Lower lobe of right lung (tissue), 2 donors: ENCODE measurements at places on chromosomes 7 and 10. TPM values are rescaled to one million over a fixed set of nuclear protein-coding genes. Genes with fewer than 3 reads are reported as not detected.

- DNase-seq, result no peak
These were observed 387.2 kb downstream of the CNTNAP2 start for GRCh38 chr7:146503844-146504243.

Gene VAX1
- not detected for total RNA-seq

Gene WIPF3
- total RNA-seq, result 0.95 TPM

Gene LIPK
- total RNA-seq, result not detected

DNA sequence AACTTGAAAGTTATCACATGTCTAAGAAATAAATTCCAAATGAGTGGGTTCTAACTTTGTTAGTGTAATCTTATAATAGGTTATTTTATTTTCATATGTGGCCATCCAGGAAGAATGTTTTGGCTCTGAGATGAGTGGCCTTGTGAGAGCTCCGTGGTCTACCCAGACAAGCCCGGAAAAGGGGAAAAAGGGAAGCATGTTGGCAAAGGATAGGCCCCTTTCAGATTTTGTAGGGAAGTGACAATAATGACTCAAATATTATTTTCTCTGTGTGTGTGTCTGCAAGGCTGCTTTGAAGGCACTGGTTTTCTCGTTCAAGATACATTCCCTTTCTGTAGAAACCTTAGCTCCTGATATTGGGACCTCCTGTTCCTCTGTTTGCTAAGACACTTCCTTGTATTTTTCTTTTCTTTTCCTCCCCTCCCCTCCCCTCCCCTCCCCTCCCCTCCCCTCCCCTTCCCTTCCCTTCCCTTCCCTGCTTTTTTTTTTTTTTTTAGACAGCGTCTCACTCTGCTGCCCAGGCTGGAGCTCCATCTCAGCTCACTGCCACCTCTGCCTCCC is 240.8 kb downstream of the LRMDA start:
- DNase-seq, result no peak

DNA sequence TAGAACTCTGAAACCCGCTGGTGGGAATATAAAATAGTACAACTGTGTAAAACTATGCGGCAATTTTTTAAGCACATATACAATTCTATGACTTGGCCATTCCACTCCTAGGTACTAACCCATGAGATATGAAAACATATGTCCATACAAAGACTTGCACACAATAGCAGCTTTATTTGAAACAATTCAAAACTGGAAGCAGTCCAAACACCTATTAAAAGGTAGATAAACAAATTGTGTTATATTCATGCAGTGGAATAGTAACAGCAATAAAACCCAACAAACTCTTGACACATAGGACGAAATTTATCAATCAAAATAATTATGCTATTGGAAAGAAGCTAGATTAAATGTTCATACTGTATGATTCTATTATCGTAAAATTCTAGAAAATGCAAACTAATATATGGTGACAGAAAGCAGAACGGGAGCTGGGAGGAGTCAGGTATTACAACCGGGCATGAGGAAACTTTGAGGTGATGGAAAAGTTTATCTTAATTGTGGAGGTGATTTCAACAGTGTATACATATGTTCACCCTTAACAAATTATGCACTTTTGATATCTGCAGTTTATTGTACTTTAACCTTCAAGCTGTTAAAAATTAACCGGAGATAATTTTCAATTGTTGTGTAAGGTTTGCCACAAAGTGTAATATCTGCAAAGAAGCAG is 803 bp upstream of the STK31 start:
- no peak for DNase-seq

Gene PNLIPRP3
- total RNA-seq, result not detected

DNA sequence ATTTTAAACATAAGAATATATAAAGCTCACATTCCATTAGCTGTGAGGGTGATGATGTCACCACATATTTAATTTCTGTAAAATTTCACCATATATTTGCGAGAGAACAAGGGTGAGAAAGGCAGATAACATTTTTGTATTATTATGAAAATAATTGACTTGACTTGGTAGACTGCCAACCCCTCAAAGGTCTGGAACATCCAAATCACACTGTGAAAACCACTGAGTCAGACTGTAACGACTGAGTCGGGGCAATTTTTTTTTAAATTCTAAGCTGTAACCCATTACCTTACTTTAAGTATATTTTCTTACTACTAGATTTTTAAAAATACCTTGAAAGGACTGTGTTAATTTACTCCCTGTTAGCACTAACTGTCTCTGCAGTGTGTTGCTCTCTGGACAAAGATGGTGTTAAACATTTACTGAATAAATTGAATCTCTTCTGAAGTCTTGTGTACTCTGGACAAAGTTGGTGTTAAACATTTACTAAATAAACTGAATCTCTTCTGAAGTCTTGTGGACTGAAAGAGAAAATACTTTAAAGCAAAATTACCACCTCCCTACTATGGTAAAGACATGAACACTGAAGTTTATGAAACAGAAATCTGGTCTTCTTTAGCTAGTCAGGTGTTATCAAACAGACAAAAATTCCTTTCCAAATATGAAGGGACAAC is 14.1 kb downstream of the PDZD8 start:
- no peak for DNase-seq

DNA sequence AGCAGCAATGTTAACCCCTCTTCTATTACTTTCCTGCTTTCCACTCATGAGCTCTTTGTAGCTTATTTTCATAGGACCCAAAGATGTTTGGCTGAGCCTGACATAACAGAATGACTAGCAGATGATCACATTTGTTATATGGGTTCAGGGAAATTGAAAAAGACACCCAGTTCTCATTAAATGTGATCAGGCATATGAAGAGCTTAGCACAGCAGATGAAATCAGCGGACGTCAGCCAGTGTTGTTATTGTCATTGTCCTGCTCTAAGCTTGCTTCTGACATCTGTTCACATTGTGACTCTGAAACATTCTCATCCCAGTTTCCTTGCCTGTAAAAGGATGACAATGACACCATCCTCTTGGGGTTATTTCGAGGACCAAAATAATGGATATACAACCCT is 43.5 kb downstream of the FAM241B start:
- DNase-seq, result no peak

GRCh38 chr7:148524479-148525224 is 65.9 kb upstream of the C7orf33 start:
- DNase-seq, result no peak

DNA sequence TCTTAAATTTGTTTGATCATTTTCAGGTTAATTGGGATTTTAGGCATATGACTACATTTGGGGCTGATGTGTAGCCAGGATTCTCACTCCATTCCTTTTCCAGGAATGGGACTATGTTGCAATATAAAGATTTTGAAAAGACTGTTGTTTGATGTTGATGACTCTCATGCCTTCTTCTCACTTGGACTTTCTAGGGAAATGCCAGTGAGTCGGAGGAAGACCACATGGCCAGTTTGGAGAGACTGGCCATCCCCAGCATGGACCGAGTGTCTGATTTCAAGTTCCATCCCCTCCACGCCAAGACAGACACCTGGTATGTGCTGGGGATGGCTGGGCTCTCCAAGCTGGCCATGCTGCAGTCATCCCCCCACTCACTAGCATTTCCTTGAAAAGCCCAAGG is 5.5 kb downstream of the IGFBP3 start:
- DNase-seq, result no peak

Gene HOXA4
- 8.5 TPM for total RNA-seq

Gene CRHR2
- not detected for total RNA-seq

DNA sequence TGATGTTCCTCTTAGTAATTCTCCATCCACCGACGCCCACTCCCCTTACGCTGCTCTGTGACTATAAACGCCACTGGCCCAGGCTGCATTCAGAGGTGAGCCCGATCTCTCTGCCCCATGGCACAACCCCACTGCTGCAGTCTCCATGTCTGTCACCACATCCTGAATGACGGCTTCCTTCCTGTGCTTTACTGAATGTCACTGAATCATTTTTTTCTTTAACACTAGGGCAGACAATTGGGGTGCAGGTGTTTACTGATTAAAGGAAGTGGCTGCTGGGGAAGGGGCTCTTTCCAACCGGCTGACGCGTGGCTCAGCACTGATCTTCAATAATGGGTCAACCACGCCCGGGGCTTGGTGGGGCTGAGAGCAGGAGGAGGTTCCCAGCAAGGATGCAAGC is 208.3 kb downstream of the USP6NL start:
- no peak for DNase-seq

DNA sequence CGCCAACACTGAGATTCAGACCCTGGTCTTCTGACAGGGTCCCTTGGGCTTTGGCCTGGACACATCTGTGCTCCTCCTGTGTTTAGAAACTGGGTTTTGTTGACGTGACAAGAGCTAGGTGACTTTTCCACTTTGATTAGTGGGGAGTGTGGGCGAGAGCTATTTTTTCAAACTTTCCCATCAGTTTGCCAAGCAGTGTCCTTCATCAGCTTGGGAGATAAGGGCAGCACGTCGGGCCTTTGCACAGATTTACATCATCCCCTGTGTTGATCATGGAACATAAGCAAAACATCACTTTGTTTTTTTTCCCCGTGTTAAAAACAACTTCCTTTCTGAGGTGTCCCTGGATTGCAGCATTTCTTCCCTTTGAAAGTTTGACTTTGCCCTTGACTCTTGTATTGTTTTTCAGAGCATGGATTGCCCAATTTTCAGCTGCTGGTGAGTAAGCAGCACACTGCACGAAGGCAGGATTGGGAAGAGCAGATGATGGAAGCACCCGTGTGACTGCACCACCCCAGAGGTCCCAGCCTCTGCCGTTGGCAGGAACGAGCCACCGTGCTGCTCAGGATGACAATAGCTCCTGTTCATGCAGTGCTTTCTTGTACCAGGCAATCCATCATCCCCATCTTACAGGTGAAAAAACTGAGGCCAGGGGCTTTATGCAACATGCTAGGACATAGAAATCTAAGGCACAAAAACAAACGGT is 6.4 kb upstream of the IGFBP1 start:
- no peak for DNase-seq
